Thyroid gland (tissue), 4 donors: ENCODE measurements at places on chromosomes 2 and 18.

DNA sequence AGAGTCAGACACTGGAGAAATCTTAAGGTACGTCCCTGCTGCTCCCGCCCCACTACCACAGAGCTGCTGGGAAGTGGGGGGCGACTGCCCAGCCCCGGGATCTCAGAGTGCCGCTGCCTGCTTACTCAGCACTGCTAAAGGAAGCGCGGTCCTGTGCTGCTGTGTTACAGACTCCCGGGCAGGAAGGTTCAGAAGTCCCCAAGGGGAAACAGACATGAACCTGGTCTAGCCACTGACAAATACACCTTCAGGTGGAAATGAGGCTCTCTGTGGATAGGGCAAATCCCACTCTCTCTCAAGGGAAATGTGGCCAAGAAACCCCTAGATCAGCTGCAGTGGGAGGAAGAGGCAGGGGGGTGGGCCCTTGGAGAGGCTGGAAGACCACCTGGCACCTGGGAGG is 13.7 kb downstream of the MTERF4 start:
- H3K36me3 ChIP-seq: peaks cover 36% of the 10 kb centered on the region
- DNase-seq: no peak
- H3K27me3 ChIP-seq: no peaks in the 10 kb centered on the region
- H3K27ac ChIP-seq: peak overlapping the region; percentile 88
- no peak overlapping the region for H3K4me3 ChIP-seq

DNA sequence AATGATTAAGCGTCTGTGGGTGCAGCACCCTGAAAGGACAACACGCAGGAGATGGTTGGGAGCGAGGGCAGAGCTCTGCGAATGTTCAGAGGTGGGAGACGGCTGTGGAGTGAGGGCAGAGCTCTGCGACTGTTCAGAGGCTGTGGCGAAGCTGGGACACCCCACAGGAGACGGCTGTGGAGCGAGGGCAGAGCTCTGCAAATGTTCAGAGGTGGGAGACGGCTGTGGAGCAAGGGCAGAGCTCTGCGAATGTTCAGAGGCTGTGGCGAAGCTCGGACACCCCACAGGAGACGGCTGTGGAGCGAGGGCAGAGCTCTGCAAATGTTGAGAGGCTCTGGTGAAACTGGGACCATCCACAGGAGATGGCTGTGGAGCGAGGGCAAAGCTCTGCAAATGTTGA is 40.0 kb upstream of the SNTG2 start:
- no peaks in the 10 kb centered on the region for H3K4me1 ChIP-seq
- no peaks in the 10 kb centered on the region for H3K27me3 ChIP-seq
- H3K27ac ChIP-seq: no peak overlapping the region
- DNase-seq: no peak
- no peak overlapping the region for H3K4me3 ChIP-seq

GRCh38 chr2:201633661-201634249 is 9.5 kb downstream of the TMEM237 start:
- no peaks in the 10 kb centered on the region for H3K27me3 ChIP-seq
- H3K4me3 ChIP-seq: no peak overlapping the region
- no peak overlapping the region for H3K27ac ChIP-seq
- peaks cover 51% of the 10 kb centered on the region for H3K36me3 ChIP-seq
- DNase-seq: no peak

DNA sequence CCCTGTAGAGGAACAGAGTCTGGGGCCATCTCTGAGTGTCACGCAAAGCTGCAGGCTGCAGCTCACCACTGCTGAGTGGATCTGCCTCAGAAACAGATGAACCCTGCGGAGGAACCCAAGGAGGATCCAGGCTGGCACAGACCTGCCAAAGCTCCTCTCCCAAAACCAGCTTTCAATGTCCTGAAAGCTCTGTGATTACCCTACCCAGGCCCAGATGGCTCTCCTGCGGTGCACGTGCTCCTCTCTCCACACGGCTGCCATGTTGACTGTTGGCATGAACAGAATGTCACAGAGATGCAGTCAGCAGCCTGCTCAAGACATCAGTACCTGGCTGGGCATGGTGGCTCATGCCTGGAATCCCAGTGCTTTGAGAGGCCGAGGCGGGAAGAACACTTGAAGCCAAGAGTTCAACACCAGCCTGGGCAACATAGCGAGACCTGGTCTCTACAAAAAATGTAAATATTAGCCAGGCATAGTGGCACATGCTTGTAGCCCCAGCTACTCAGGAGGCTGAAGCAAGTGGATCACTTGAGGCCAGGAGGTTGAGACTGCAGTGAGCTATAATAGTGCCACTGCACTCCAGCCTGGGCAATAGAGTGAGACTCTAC is 216.8 kb downstream of the MGAT5 start:
- H3K4me1 ChIP-seq: no peaks in the 10 kb centered on the region
- no peak for DNase-seq
- H3K4me3 ChIP-seq: no peak overlapping the region
- H3K27me3 ChIP-seq: no peaks in the 10 kb centered on the region
- H3K27ac ChIP-seq: no peak overlapping the region

DNA sequence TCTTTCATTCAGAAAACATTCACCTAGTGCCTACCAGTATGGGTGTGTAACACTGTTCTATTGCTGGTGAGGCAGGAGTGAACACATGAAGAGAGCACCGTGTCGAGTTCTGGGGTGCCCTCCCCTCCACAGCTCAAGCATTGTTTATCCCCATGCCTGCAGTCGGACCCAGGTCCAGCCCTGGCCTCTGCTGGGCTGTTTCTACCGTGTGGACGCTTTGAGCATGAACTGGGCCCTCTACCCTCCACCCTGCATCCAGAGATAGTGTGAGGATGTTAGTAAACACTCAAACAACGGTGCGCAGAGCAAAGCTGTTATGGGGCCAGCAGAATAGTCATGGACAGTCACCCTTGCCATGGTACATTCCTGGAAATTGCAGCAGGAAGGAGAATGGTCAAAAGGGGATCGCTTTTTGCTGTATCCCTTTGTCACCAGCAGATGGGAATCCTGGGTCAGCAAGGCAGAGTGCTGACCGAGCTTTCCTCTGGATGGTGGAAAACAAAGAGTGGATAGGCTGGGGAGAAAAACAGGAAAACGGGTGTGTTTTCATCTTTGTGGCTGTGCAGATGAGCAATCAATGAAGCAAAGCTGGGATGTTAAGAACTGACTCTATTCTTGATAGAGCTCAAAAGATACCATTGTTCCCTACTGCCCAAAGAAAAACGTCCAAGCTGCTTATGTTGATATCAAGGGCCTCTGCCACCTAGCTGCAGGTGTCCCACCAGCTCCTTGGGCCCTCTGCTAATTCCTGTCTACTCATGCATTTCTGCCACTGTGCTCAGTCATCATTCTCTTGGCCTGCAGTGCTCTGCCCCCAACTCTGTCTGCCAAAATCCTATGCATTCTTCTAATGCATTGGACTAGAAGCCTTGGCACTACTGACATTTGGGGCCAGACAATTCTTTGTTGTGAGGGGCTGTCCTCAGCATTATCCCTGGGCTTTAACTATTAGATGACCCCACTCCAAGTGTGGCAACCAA is 38.7 kb downstream of the REEP1 start:
- no peak for DNase-seq
- H3K36me3 ChIP-seq: no peaks in the 10 kb centered on the region
- H3K27ac ChIP-seq: peak overlapping the region; percentile 38
- no peaks in the 10 kb centered on the region for H3K27me3 ChIP-seq
- H3K4me1 ChIP-seq: no peaks in the 10 kb centered on the region

DNA sequence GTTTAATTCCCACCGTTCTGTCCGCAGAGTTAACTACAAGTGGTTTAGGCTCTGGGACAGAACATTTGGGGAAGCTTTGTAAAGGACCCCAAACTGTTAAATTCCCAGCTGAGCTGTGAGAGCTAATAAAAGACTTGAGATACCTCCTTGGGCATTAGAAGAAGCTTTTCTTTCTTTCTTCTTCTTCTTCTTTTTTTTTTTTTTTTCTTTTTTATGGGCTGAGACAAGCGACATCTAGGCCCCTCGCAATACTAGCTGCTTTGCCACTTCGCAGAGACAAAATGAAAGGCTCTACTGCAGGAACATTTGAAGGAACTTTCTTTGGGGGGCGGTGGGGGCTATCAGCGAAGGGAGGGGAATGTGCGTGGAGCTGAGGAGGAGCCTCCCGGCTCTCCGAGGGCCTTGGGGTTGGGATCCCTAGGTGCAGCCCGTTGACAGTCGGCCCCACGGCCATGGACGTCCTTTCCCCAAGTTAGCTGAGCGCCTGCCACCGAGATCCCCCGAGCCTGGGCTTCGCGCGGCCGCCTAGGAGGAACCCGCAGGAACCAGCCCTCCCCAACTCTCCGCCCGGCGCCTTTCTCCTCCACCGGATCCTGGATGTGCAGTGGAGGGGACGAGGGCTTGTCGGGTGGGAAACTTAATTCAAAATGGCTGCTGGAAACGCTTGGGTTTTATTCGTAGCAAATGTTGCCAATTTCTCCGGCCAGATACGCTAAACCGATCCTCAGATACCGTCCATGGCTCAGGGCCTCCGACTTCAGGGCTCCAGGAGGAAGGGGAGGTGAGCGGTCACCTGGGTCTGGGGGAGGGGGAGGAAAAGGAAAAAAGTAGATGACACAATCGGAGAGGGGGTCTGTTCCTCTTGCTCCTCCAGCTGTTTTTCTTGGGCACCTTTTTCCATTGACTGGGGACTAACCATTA is 4.2 kb downstream of the MEIS1 start:
- H3K36me3 ChIP-seq: no peaks in the 10 kb centered on the region
- peak overlapping the region; percentile 22 for H3K27ac ChIP-seq
- H3K4me1 ChIP-seq: peaks cover 9% of the 10 kb centered on the region
- DNase-seq: no peak

GRCh38 chr18:48072428-48073204 is 142.2 kb upstream of the SMAD2 start:
- no peaks in the 10 kb centered on the region for H3K36me3 ChIP-seq
- DNase-seq: no peak
- H3K27ac ChIP-seq: peak overlapping the region; percentile 53
- H3K4me1 ChIP-seq: peaks cover 17% of the 10 kb centered on the region

DNA sequence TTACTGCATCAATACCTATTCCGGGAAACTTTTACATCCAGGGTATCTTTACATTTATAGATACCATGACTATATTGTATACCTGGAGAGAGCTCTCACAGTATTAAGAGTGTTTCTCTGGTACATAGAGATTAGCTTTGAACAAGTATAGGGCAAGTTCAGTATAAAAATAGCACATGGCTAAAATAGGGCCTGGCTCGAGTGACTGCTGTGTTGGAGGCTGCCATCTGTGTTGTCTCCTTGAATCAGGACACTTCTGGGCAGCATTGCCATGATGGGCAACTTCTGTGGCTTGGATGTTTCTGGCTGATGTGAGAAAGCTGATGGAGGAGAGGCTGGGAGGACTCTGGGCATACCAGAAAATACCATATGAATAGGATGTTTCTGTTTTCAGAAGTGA is 18.7 kb downstream of the ARHGAP28 start:
- H3K4me3 ChIP-seq: no peak overlapping the region
- H3K4me1 ChIP-seq: peaks cover 27% of the 10 kb centered on the region
- H3K27ac ChIP-seq: no peak overlapping the region
- no peaks in the 10 kb centered on the region for H3K27me3 ChIP-seq

GRCh38 chr18:8218197-8218596 is 391.0 kb upstream of the RAB12 start:
- no peak for DNase-seq
- no peaks in the 10 kb centered on the region for H3K36me3 ChIP-seq
- H3K4me1 ChIP-seq: no peaks in the 10 kb centered on the region

DNA sequence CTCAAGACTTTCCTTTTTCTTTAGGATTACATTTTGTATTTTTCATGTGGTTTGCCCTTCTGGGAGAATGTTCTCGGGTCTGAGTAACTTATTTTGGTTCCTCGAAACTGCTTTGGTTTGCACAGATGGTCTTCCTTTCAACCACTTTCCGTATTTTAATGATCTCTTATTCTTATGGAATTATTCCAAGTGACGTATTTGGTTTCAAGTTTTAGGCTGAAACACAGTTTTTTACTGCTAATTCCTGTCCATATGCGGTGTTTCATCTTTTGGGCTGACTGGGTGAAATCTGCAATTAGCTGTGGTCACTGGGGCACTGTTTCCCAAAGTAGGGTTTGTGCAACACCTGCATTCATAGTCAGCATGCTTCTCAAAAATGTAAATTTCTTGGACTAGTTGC is 122.7 kb downstream of the CAPN13 start:
- H3K4me3 ChIP-seq: no peak overlapping the region
- H3K36me3 ChIP-seq: no peaks in the 10 kb centered on the region
- no peaks in the 10 kb centered on the region for H3K27me3 ChIP-seq
- DNase-seq: no peak
- no peak overlapping the region for H3K27ac ChIP-seq

DNA sequence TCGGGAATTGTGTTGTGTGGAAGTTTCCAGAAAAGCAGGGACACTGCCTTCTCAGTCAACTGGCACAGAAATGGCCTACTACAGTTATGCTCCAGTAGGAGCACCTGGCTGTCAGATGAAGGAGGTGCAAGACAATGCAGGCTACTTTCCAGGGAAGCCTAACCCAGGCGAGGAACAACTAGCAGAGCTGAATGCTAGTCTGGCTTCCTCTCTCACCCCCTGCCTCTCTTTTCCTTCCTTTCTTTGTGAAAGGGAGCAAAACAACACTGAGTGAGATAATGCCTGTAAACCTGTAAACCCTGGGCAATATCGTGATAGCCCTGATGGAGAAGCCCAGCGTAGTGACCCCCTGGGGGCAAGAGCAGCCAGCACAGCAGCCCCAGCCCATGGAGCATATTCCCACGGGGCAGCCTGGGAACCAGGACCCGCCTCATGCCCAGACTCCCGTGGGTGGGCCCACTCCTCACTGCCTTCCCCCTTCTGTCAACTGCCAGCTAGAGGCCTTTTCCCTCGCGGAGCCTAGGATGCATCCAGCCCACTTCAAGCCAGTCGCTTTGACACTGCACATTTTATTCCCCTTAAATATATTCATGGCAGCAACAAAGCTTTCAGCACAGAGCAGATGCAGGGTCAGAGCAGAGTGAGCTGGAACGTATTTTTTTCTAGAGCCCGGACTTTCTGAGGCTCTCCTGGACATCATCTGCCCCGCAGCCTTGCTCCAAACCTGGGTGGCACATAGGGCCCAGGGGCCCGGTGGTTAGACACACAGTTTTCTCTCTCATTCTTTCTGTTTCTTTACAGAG is 77.0 kb downstream of the PDCL3 start:
- H3K4me1 ChIP-seq: peaks cover 16% of the 10 kb centered on the region
- H3K36me3 ChIP-seq: no peaks in the 10 kb centered on the region
- no peaks in the 10 kb centered on the region for H3K27me3 ChIP-seq
- H3K27ac ChIP-seq: no peak overlapping the region

DNA sequence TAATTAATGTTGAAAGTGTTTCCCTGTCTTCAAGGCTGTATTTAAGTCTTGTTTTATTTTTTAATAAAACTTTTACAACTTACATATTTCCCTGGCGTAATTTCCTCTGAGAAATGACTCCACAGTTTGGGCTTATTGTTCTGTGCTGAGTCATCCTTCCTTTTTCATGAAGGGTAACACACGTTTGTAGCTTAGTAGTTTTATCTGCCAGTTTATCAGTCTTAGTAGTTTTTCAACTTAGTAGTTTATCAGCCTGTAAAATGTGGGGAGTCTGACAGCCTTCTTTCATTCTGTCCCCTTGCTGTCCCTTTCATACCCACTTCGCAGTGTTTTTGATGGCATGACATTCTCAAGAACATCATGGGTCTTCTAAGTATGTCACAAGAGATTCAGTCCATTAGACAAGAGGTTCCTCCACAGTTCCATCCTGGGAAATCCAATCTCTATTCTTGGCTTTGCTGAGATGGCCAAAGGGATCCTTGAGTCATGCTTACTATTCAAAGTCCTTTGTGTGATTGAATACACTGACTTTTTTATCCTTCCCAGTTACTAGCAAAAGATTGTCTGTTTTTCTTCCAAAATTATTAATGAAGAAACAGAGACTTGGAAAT is 60.0 kb upstream of the SGPP2 start:
- peaks cover 10% of the 10 kb centered on the region for H3K4me1 ChIP-seq
- no peak overlapping the region for H3K4me3 ChIP-seq
- no peak overlapping the region for H3K27ac ChIP-seq
- no peak for DNase-seq

GRCh38 chr18:26940744-26941398 is 75.4 kb upstream of the AQP4 start:
- peak; percentile 86 for DNase-seq
- peak overlapping the region; percentile 43 for H3K27ac ChIP-seq
- H3K36me3 ChIP-seq: no peaks in the 10 kb centered on the region
- no peak overlapping the region for H3K4me3 ChIP-seq
- peaks cover 14% of the 10 kb centered on the region for H3K4me1 ChIP-seq
